B cell (primary cell): ENCODE measurements at places on chromosomes 16 and 17.

GRCh38 chr16:1354815-1355540, 3.2 kb downstream of the GNPTG start:
- DNase-seq: no peak

DNA sequence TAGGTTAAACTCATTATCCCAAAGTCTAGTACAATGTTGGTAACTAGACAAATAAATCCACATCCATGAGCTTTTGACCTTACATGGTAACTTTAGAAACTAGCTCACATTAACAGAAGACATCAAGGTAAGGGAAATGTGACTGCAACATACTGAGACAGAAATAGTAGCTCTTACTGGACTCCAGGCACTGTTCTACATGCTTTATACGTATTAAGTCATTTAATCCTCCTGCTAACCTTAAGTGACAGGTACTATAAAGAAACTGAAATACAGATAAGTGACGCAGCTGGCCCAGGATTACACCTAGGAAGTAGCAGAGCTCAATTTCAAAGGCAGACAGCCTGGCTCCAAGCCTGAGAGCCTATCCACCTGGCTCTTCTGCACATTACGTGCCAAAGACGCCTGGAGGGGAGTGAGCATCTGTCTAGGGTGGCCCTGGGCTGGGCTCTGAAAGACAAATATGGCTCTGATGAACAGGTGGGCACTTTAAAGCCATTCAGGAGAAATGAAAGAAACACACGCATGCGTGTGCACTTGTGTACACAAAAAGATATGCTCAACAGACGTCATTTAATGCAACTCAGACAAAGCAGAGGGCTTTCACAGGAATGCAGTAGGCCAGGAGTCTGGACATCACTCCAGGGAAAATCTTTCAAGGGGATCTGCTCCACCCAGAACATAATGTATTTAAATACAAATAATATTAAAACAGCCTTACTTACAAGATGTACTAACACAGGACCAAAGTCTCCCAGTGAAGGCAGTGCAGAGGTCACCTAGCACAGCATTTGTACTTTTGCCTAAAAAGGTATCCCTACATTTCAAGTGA, 4.4 kb downstream of the ZC3H7A start:
- no peak for DNase-seq

GRCh38 chr17:34654276-34654880, 75.0 kb downstream of the TMEM132E start:
- no peak for DNase-seq

GRCh38 chr17:64423881-64424280, 25.0 kb upstream of the MILR1 start:
- no peak for DNase-seq

DNA sequence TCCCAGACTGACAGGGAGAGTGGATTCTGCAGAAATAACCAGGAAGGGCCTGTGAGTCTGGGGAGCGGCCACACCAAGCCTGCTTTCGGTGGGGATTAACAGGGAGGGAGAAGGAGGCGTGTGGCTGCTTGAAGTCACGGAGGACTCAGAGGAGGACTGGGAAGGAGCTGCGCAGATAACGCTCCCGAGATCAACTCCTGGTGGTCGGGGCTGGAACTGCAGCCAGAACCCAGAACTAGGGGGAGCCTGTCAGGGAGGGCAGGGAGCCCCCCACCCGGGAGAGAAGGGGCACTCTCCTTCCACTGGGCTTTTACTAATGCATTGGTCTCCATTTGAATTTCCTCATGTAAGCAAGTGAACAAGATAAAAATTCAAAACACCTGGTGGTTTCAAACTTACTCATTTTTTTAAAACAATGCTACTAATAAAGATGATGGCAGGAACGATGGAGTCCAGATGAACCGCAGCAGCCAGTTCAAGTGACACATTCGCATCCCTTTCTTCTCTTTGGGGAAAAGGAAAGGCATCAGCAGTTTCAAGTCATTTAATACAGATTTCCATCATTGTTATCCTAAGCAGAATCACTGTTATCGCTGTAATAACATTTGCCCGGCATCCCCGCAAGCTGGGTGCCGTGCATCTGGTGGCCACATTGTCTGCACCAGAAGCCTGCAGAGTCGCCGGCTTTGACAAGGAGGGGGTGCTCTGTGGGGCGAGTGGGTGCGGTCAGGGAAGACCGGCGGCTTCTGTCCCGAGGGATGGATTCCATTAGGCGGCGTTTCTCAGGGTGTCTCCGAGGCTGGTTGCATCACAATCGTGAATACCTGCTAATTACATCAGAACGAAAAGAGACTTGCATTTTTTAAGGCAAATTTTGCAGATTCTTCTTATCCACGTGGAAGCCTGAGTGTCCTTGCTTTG, 183.0 kb downstream of the FOXL1 start:
- peak; percentile 43 for DNase-seq

- DNase-seq: no peak
Observed at GRCh38 chr16:59242556-59242955, 508.4 kb upstream of the GOT2 start.

- no peak for DNase-seq
Observed at GRCh38 chr16:4109250-4109736, 6.9 kb downstream of the ADCY9 start.

GRCh38 chr16:83136924-83137323, 510.2 kb downstream of the CDH13 start:
- peak; percentile 5 for DNase-seq

DNA sequence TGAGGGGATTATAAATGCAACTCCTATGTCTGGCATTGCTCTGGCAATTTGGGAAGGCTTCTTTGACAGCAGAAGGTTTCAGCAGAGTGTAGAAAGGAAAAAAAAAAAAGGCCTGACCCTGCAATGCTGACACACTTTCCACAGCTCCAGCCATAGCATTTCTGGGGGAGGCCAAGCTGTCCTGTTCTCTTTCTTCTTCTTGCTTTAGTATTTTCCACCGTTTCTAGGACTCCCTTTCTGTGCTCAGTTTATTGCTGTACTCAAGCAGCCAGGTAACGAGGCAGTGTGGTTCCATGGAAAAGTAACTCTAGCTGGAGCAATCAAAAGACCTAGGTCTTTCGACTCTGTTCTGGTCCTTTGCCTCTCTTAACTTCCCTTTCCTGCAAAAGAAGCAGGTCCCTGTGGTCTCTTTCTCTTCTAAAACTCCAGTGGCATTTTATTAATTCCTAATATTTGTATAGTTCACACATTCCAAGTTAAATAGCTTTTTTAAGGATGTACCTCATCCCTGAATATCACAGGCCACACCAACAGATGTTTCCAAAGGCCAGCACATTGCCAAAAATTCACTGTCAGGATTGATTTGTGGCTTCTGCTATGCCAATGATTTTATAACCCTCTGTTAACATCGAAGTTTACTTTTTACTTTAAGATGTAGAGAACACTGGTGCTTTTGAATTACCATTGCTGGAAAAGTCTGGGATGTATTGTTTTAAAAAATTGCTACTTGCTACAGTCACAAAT, 90.3 kb upstream of the BCAR1 start:
- no peak for DNase-seq

GRCh38 chr16:56195151-56195550, 3.9 kb downstream of the GNAO1 start:
- no peak for DNase-seq

- DNase-seq: peak; percentile 54
Observed at GRCh38 chr16:72400257-72401083, 228.5 kb upstream of the PMFBP1 start.

GRCh38 chr17:40316571-40317344, 7.8 kb downstream of the RARA start:
- no peak for DNase-seq

- no peak for DNase-seq
Observed at GRCh38 chr17:34177642-34178041, 77.4 kb upstream of the CCL2 start.
